ENCODE measurements at places on chromosomes 6 and 20.
A peak's percentile ranks its signal among the peaks of the same experiment; 100 is the strongest.

DNA sequence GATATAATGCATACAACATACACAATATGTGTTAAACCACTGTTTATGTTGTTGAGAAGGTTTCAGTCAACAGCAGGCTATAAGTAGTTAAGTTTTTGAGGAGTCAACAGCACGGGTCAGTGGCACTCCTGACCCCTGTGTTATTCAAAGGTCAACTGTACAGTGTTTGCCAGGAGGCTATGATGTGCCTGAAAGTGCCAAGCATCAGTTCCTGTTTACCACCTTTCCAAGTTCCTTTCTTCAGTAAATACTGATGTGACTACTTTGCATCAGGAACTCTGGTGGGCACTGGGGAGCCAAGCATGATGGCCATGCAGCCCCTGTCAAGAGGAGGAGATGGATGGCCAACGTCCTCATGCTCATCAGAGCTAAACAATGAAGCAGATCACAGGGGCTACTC is 224.4 kb upstream of the EXOC2 start:
- DNase-seq: no peak

DNA sequence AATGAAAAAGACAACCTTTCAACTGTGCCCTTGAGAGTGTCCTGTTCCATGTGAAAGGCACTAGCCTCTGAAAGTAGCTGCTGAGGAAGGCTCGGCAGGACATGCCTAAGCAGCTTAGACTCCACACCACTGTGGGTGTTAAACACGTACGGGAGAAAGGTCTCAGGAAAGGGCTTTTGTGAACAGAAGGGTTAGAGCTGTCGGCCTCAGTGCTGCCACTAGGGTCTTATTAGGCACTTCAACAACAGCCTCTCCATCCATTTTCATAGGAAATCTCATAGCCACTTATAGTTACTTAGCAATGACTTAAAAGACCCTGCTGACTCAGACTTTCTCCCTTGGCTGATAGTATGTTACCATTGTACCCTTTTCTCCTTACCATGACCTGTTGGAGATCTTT is 662.8 kb downstream of the TBC1D32 start:
- DNase-seq: no peak

GRCh38 chr6:37259191-37259590 is 1.2 kb upstream of the TMEM217 start:
- no peak for DNase-seq

DNA sequence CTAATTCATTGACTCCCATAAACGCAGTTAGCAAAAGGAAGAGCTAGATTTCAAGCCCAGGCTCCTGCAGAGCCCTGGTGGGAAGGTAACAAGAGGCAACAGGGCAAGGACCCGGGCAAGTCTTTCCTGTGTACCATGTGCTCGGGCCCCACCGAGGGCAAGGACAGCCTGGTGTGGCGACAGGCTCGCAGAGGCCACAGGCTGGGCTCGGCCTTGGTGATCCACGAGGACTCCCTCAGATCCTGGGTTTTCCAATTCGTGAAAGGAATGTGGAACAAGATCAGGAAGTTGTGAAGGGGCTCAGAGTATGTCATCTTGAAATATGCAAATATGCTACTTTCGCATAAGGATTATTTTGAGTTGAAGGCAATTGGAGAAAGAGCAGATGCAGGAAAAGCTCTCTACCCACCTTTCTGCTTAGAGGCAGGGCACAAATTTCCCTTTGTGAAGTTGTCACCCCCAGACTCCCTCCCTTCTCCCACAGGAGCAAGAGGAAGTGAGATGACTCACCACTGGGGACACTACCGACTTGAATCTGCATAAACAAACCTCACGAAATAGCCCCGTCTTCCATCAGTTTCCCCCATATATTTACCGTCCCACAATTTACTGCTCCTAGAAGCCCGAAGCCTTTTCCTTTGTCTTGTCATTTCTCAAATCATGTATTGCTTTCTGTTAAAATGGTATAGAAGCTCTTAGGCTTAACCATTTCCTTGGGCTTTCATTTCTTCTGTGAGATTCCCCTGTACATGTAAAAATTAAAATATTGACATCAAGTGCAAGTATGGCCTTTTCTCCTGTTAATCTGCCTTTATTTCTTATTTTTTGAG is 79.0 kb downstream of the PSMG4 start:
- no peak for DNase-seq

- peak; percentile 18 for DNase-seq
Observed at GRCh38 chr20:41005361-41005729, 23.3 kb upstream of the TOP1 start.

DNA sequence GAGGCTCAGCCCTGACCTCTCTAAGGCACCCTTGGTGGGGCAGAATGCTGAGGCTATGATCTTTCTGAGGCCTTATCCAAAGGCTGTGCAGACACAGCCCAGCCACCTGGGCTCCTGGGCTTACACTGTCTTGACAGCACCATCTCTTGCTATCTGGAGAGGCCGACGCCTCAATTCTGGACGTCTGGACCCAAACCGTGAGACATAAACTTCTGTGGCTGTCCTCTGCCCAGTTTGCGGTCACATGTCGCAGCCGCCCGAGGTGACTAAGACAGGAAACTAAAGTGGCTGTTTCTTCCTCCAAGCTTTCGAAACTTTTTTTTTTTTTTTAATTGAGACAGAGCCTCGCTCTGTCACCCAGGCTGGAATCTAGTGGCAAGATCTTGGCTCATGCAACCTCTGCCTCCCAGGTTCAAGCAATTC is 49.3 kb downstream of the PRR18 start:
- no peak for DNase-seq

DNA sequence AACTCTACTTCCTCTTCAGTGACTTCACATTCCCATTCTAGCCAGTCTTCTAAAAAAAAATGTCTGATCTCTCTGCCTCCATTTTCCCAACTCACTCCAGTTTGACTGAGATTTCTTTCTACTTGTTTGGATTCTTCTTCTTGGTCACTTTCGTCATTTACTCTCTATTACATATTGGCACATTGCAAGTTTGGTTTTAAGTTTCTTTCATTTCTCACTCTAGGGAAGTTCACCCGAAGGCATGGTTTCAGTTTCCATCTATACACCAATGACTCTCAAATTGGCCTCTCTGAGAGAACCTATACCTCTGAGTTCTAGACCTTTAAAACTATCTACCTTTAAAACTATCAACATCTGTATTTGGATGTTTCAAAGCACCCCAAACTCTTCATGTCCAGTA is 51.3 kb downstream of the CD109 start:
- no peak for DNase-seq

DNA sequence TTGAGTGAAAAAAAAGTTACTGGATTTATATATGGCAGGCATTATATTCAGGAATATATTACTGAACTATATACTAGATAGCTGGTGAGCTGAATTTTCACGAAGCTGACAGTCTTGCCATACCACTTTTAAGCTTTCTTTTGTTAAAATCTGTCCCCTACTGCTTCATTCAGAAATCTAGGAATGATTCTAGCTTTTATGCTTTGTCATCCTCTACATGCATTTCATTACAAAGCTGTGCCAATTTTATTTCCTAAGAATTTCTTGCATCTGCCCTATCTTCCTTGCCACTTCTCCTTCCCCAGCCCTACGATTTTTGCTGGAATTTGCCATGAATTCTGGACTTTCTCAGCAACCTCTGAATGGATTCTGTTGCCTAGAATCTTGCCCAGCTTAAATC is 158.5 kb upstream of the ADGRB3 start:
- no peak for DNase-seq

- no peak for DNase-seq
Observed at GRCh38 chr20:55009066-55009465, 533.7 kb downstream of the DOK5 start.

DNA sequence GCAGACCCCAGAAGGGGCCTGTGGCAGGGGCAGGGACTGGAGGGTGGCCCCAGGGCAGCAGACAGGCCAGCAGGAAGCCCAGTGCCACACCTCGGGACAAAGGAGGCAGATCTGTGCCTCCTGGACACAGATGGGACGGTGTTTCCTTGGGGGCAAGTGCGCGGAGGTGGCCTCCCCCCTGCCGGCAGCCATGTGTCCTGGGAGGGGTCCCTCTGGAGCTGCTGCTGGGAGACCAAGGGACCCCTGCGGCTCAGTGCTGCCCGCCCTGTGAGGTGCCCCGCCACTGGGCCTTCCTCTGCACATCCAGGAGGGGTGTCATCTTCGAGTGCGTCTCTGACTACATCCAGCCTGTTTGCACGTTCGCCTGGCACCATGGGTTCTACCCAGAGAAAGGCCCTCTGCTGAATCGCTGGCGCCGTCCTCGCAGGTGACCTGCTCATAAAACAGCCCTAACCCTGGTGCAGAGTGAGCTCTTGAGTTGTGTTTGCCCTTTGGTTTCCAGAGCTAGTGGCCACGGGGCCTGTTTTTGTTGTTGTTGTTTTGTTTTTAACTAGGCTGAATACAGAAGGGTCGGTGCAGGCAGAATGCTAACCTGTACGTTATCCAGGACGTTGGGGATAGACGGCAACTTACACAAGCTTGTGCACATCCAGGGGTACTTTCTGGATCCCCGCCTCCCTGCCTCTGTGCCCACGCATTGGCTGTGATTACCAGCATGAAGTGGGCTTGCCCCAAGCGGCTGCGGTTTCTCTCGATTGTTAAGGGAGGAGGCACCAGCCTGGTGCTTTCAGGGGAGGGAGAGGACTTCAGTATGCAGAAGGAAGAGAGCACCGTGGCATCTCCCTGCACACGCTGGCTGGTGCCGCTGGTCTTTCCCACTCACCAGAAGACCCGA is 1.3 kb upstream of the KCNQ2 start:
- no peak for DNase-seq

- DNase-seq: no peak
Observed at GRCh38 chr20:59047938-59048680, 5.5 kb upstream of the PRELID3B start.

GRCh38 chr6:1605004-1605892 is 4.5 kb upstream of the FOXC1 start:
- no peak for DNase-seq

GRCh38 chr6:69693762-69694161 is 103.0 kb downstream of the LMBRD1 start:
- DNase-seq: no peak

DNA sequence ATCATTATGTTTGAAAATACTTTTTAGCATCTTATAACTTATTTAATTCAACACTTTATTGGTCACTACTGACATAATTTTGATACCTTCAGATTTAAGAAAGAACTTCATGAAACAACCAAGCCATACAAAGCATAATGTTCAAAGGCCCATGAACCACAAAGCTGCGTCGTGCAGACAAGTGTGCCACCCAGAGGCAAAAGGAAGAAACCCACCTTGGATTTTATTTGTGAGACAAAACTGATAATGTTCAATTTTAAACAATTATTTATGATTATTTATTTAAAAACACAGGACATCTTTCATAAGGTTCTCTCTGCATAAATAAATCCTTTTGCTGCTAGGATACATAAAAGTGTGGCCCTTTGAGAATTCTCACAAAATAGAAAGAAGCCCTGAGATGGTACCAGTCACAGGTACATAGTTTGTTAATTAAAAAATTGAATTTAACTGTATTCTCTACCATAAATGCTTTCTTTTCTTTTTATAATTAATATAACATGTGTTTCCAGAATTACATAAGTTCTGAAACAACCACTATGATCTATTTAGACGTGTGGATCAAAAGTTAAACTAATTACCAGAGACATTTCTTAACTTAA is 143.7 kb downstream of the RALGAPA2 start:
- no peak for DNase-seq

GRCh38 chr20:51365670-51366069 is 176.8 kb downstream of the NFATC2 start:
- DNase-seq: no peak

GRCh38 chr20:46311039-46311650 is 2.8 kb upstream of the CDH22 start:
- DNase-seq: no peak

DNA sequence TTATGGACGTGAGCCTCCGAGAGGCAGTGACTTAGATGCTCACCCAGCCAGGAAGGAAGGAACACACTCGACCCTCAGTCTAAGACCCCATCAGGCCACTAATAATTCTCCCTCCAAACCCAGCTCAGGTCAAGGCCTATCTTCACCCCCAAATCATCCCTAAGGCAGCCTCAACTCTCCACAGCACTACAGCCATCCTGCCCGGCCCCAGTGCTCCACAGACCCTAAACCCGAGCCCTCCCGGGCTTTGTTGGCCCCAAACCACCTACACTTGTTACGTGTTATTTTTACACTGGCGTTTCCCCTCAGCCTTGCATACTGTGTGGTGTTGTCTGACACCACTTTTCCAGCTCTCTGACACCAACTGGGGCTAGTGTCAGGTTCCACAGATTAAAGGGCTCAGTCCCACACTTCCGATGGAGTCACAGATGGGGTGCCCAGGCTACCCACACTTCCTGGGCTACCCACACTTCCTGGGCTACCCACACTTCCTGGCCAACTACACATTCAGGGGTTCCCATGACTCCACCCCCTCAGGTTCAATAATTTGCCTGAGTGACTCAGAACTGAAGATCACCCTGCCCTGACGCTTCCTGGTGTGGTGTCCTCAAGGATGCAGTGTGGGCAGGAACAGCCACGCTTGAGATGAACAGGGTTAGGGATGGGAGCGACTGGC is 25.3 kb downstream of the RBCK1 start:
- DNase-seq: no peak

- no peak for DNase-seq
Observed at GRCh38 chr20:32333181-32333987, 24.7 kb upstream of the ASXL1 start.

DNA sequence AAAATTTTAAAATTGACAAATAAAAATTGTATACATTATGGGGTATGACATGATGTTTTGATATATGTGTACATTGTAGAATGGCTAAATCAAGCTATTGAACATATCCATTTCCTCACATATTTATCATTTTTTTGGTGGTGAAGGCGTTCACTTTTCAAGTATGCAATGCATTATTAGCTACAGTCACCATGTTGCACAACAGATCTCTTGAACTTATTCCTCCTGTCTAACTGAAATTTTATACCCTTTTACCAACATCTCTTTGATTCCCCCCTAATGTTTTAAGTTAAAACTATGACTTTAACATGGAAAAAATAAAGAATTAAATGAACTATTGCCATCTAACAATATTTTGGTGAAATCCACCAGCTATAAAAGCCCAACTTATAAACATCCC is 65.2 kb upstream of the UST start:
- DNase-seq: no peak

DNA sequence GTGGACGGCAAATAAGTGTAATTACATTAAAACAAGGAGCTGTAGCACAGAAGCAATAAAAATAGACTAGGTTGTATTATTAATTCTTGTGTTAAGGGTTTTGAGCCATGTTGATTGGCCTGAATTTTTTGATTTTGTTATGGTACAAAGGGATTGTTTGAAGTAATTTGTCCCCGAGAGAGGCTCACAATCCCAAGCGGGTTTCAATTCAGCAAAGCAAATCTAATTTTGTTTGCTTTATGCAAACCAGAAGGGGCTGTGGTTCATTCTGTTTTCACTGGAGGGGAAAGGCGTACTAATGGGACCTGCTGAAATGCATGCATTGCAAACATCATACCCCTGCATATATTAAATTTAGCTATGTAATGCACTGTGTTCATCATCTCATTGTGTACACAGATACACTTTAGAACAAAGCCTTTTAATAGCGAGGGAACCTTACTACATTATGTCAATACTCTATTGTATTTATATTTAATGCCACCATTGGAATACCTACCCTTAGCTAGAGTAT is 379.5 kb upstream of the POU3F2 start:
- DNase-seq: no peak

- no peak for DNase-seq
Observed at GRCh38 chr6:157571269-157571668, 190.3 kb downstream of the ZDHHC14 start.
